ENCODE measurements at places on chromosomes 5 and 9.

GRCh38 chr5:43020399-43020746, 19.7 kb downstream of the ANXA2R start:
- DNase-seq, result no peak

DNA sequence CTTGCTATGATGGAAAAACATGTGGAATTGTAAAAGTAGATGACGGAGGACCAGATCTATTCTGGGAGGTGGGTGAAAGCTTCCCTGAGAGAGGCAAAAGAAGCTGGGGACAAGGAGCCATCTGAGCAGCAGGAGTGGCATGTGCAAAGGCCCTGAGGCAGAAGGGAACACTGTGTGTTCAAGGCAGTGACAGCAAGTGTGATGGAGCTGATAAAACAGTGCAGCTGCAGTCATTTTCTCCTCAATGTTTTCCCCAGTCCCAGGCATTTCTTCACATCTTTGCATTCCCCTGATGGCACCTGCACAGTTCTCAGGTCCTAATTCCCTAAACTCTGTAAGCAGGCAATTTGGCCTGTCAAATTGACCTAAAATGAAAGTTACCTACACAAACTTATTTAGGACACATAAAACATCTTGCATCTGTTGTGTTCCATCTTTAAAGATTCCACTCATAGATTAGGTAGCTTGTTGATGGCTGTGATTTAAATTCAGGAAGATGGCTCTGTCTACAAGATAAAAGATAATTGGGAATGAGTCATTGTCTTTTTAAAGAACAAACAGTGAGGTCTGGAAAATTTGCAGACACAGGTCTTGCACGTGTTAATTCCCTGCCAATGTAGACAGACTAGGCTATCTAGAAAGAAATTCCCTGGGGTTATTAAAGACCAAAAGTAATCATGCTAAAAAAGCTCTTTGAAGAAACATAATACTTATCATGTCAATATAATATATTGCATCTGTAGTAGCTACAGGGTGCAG, 289.6 kb upstream of the SGCD start:
- DNase-seq, result no peak

GRCh38 chr5:62483556-62483955, 71.0 kb downstream of the IPO11 start:
- no peak for DNase-seq

DNA sequence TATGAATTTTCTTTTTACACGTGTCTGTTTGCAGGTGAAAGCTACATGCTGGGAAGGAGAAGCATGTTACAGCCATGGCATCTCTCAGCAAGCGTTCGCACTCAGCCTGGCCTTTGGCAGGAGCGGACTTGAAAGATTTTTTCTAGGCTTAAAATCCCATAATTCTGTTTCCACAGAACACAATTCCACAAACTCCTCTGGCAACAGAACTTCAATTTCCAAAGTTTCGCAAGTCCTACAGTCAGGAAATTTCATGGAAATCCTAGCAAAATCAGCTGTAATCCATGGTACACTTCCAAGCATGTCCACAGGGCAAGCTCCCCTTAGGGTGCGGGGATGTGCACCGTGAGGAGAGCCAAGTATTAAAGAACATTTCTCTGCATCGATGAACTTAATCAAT, 35.9 kb downstream of the SUB1 start:
- DNase-seq, result no peak

DNA sequence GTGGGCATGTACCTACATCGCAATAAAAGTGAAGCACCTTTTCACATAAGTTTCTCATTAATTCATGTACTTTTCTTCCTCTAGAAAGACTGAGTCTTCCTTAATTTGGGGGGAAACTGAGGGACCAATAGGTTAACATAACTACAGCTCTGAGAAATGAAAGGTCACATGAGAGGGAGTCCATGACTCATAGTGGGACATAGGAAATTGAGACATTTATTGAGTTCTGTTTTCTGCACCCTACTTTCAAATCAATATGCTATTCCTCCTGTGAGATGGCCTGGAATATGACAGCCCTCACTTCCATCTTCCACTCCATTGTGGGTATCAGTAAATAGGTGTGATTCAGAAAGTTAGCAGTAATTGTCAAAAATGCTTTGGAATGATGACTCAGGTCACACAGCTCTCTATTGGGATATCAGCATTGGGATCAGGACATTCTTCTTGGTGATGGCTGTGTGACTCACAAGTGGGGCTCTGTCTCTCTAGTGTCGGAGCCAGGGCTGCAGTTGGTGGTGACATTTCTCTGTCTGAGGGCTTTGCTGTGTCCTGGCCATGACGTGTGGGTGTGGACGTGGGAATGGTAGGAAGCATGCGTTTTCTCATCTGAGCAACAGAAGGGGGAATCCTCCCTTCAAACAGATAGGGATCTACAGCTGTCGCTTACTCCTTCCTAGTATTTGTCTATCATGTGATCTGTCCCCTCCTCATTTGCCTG, 125.0 kb downstream of the TRIO start:
- DNase-seq, result no peak

GRCh38 chr5:103109277-103109676, 10.7 kb downstream of the GIN1 start:
- DNase-seq, result no peak

Data from stimulated activated CD8-positive, alpha-beta memory T cell treated with anti-CD3 and anti-CD28 coated beads, Interleukin-2, amount 100 ng/mL, for 1 hour (primary cell).